ENCODE measurements at places on chromosomes 1 and 21.
A peak's percentile ranks its signal among the peaks of the same experiment; 100 is the strongest.

GRCh38 chr1:11321656-11322491 is 48.9 kb downstream of the UBIAD1 start:
- DNase-seq, result no peak

- no peak for DNase-seq
Measured at GRCh38 chr1:110523011-110523410, 4.0 kb upstream of the KCNA10 start.

DNA sequence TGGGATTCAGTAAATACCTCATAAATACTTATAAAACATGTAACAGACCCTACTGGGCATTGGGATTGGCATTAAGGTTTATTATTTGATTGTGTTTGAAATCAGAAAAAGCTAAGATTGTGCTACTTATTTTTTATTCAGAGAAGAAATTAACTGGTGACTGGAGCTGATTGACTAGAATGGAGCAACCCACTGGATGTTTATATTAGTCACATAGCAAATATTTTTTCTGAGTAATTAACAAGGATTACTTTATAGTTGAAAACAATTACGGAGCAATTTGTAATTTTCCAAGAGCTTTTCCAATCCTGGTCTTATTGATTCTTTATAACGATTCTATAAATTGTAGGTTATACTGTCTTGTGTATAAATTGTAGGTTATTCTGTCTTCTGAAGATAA is 208.7 kb downstream of the HLX start:
- no peak for DNase-seq

GRCh38 chr1:164638492-164639202 is 79.7 kb downstream of the PBX1 start:
- DNase-seq, result no peak

- no peak for DNase-seq
Measured at GRCh38 chr1:213852107-213852506, 135.7 kb upstream of the PROX1 start.

GRCh38 chr1:228394571-228395394 is 11.9 kb downstream of the TRIM11 start:
- DNase-seq, result no peak

- no peak for DNase-seq
Measured at GRCh38 chr1:29478151-29478791, 241.9 kb downstream of the PTPRU start.

DNA sequence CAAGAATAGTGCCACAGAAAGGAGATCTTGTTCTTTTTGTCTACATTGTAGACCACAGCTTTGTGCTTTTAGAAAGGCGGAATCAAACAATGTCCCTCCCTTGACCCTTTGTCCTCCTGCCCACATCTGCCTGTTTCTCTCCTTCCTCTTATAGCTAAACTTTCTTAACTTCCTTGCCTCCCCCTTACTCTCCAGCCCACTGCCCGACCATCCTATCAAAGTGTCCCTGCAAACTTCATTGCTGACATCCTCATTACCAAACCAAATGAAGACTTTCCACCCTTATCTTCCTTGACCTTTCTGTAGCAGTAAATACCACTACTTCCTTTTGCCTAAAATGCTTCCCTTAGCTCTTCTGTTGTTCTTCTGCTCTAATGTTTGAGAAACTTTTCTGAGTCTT is 5.0 kb downstream of the SELP start:
- no peak for DNase-seq

- DNase-seq, result no peak
Measured at GRCh38 chr1:47823040-47823808, 174.0 kb downstream of the TRABD2B start.

DNA sequence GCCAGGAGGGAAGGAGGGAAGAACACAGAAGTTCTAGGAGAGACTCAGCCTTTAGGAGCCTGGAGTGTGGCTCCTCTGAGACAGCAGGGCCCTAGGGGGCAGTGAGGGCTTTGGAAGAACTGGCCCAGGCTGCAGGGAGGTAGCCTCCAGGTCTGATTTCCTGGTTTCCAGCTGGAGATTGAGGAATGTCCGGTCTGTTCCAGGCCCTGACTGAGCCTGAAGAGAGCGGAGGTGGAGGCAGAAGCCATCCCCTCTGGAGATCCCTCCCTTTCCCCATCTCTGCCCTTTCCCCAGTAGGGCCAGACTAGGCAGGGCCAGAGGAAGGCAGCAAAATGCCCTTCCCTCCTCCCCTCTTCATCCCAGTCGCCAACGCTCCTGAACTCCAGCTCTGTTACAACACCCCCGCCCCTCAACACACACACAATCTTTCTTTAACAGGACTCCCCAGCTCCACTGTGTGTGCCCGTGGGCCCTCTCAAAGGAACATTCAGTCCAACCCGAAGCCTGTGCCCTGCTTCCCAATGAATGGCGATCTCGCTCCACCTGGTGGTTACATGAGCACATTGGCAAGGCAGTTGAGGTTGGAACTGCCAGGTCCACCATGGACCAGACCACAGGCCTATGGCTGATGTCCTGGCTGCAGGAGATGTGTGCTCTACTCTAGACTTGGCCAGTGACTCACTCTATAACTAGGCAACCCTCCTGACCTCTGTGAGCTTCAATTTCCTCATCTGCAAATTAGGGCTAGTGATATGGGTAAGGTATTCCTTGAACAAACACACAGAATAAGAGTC is 32.0 kb downstream of the MAP7D1 start:
- peak; percentile 86 for DNase-seq

DNA sequence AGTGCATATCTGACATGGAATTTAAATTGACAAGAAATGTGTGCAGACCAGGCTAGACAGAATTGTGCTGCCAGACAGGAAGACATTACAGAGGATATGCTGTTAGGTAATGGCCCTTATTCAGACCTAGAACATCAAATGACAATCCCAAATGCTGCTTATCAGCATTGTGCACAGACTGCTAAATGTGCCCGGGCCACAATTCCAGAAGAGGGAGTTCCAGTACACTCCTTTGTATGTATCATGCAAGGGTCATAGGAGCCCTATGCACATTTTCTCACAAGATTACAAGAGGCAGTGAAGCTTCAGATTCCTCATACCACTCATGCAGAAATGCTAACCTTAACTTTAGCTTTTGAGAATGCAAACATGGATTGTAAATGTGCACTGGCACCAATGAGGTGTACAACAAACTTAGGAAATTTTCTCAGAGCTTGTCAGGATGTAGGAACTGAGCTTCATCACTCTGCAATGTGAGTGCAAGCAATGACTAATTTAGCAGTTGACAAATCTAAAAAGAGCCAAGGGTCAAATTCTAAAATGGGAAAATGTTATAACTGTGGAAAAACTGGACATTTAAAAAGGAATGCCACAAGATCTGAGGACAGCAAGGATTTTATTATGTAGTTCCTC is 273.5 kb downstream of the COL11A1 start:
- DNase-seq, result no peak

DNA sequence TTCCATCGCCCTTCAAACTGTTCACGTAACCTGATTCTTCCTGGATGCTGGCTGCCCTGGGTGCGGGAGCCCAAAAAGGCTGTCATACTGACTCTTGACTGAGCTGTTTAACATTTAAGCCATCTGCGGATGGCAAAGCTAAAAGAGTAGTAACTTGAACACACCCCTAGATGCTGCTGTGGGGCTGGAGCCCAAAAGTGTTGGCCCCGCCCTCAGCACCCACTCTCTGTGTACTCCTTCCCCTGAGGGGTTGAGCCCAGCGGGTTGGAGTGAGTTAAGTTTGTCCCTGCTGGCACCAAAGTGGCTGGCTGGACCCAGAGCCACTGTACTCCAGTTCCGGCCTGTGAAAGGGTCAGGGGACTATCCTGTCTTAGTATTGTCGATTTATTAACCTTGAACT is 640.6 kb downstream of the PTPRU start:
- DNase-seq, result no peak

DNA sequence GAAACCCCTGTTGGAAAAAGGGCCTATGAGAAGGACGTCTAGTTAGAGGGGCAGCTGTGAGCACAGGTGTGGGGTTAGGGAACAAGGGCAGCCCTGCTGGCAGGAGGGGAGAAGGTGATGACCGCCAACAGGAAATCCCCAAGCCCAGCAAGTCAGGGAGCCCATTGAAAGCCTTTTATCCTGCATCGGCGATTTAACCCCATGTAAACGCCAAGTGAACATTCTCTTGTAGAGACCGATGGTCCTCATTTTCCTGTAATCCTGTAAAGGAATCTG is 1.1 kb upstream of the BSND start:
- DNase-seq, result no peak

GRCh38 chr1:89125913-89126580 is at the start of gene GBP2:
TSS of gene GBP2 (minus strand) at chr1:89126114. CDS start at chr1:89121966, 4,148 bp downstream.
- peak; percentile 34 for DNase-seq

GRCh38 chr1:93537924-93538323 is 90.0 kb downstream of the FNBP1L start:
- DNase-seq, result no peak

DNA sequence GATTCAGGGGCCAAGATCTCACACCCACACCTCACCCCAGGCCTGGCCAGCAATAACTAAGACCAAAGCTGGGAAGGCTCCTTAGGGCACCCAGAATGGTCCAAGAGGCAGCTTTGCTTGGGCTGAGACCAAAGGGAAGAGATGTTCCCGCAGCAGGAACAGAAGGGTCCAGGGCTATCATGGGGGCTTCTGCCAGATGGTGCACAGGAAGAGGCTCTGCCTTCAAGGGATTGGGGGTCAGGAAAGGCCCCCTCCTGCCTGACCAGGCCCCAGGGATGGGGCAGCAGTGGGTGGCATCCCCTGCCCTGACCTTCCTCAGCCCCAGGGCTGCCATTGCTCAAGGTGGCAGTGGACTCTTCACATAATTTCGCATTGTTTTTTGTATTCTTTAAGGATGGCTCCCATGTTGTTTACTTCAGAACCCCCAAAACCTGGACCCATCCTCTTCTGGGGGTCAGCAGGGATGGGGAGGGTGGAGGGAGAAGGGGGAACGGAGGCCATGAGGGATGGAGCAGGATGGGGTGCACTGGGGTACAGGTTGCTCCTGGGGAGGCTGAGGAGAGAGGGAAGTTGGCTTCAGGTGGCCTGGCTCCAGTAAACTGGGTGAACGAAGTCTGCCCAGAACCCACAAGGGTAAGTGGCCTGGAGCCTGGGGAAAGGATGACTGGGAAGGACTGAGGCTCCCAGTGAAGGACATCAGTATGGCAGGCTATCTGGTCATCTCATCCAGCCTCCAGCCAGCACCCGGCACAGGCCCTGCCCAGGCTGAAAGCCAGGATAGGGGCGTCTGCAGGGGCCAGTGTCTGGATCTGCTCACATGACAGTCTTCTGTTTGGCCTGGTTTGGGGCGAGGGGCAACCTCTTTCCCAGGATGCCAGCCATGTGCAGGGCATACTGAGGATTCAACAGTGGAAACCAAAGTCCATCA is 2.6 kb upstream of the NADK start:
- no peak for DNase-seq

- peak; percentile 98 for DNase-seq
Measured at GRCh38 chr1:1959840-1960479, 40.9 kb upstream of the TMEM52 start.

GRCh38 chr1:209134001-209134400 is 449.5 kb upstream of the CAMK1G start:
- no peak for DNase-seq

- DNase-seq, result no peak
Measured at GRCh38 chr21:16422702-16423101, 692.9 kb downstream of the USP25 start.

DNA sequence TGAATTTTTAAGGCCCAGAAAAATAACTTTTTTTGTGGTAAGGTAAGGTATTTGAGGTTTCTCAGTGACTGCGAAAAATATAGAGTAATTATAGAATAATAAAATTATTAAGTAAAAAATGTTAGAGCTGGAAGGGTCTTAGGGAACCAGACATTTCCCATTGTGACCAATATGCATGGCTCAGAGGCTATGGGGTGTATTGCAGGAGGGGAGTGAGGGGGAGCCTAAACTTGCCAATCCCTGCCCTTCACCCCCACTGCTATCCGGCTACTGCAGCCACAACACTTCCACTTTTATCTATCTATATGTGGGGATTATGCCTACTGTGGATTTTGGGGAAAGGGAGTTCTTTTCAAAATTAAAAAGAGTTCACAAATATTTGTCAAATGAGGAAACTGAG is 7.6 kb upstream of the GADD45A start:
- DNase-seq, result no peak

GRCh38 chr1:152188673-152189591 is 29.9 kb upstream of the RPTN start:
- peak; percentile 25 for DNase-seq

GRCh38 chr1:77514921-77515776 is 167.3 kb downstream of the ZZZ3 start:
- DNase-seq, result no peak

GRCh38 chr1:92817986-92818764 is 13.7 kb upstream of the RPL5 start:
- no peak for DNase-seq

DNA sequence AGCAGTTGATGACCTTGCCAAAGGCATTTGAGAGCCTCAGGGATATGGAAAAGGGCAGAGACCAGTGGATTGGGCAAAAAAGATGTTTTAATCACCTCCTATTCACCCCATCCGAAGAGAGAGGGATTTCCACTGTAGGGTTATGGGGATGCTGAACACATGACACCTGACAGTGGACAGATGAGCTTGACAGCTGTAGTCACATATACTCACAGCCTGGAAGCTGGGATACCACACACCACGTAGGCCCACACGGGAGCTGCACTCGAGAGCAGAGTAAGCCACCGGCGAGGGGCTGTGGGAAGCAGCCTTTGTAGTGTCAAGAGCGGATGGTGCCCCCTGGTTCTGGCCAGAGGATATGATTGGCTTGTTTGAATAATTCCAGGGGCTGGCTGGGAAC is 20.0 kb downstream of the ZBTB40 start:
- no peak for DNase-seq

GRCh38 chr1:17419626-17420328 is 19.7 kb downstream of the RCC2 start:
- DNase-seq, result peak; percentile 88

GRCh38 chr21:27561116-27561515 is 594.2 kb upstream of the ADAMTS5 start:
- no peak for DNase-seq

DNA sequence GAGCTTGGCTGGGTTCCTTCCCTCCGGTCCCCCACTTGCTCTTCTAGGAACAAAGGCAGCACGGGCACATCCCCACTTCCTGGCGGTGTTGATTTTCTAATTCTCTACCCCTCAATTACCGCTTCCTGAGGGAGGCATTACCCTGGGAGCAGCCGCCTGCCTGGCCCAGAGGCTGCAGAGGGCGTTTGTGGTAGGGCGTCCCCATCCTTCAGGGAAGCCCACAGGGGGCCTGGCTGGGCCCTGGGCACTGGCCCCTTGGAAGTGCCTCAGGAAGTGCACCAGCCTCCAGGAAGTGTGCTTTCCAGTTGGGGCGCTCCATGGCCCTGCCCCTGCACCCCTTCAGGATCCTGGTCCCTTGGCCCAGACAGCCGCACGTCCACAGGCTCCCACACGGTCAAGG is 42.1 kb upstream of the CASZ1 start:
- DNase-seq, result no peak

DNA sequence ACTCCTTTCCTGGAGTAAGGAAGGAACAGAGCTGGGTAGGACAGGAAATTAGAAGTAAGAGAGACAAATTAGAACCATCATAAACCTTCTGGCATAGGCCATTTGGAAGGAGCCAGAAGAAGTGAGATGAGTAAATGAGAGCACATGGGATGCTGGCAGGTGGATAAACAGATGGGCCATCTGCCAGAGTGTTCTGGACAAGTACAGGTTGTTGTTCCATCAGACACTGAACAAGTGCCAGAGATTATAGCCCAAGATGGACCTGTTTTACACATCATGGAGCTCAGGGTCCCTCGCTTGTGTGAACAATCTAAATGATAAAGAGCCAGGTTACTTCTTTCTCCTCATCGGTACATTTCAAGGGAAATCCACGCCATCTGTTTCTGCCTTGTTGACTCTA is 200.3 kb downstream of the HHIPL2 start:
- DNase-seq, result no peak

Data from HuH-7 (cell line).